Activated naive CD4-positive, alpha-beta T cell treated with anti-CD3 and anti-CD28 coated beads for 36 hours (primary cell): ENCODE measurements at places on chromosomes 12 and 14. TPM values are rescaled to one million over a fixed set of nuclear protein-coding genes. Genes with fewer than 3 reads are reported as not detected.

DNA sequence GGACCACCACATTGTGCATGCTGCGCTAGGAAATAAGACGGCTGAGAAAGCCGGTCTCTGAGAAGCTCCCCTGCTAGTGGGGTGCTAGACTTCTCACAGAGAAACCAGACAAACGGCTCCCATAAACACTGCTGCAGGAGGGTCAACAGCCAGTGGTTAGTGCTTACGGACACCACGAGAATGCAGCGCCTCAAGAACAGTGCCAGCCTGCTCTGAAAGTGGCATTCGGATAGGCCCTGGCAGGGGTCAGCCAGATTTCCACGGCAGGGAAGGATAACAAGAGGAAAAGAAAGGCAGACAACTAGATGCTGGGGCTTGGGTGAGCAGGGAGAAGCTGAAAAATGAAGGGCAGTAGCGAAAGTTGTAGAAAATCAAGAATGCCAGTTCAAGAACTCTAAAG lies 26.4 kb downstream of the PPTC7 start:
- no peak for DNase-seq

Gene ACOT6
- total RNA-seq = not detected

GRCh38 chr12:19298836-19299605 lies 140.3 kb upstream of the AEBP2 start:
- no peak for DNase-seq

DNA sequence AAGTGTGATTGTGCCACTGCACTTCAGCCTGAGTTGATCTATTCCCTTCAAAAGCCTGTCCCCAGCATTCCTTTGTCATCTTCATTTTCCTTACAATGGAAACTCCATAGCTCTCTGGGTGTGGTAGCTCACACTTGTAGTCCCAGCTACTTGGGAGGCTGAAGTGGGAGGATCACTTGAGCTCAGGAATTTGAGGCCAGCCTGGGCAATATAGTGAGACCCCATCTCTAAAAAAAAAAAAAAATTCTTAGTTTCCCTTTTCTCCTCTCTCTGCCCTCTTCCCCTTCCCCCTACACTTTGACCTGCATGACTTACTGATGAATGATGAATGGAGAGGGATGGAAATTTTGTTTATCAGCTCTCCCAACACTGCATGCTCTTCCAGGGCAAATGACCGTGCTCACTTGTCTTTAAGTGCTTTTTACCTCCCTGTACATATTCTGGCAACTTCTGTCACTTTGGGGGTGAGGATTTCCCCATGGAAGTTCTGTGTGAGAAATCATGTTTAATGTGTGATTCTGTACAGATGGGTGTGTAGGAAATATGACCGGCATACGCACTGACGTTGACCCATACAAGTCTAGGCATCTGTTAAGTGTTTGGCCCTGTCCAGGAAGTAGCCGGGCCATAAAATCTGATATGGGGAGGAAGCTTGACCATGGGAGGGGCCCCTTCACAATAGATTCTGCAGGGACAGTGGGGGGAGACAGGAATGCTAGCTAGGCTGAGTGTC lies 65.4 kb downstream of the ZFP36L1 start:
- no peak for DNase-seq

Gene DLK1
- total RNA-seq = not detected

DNA sequence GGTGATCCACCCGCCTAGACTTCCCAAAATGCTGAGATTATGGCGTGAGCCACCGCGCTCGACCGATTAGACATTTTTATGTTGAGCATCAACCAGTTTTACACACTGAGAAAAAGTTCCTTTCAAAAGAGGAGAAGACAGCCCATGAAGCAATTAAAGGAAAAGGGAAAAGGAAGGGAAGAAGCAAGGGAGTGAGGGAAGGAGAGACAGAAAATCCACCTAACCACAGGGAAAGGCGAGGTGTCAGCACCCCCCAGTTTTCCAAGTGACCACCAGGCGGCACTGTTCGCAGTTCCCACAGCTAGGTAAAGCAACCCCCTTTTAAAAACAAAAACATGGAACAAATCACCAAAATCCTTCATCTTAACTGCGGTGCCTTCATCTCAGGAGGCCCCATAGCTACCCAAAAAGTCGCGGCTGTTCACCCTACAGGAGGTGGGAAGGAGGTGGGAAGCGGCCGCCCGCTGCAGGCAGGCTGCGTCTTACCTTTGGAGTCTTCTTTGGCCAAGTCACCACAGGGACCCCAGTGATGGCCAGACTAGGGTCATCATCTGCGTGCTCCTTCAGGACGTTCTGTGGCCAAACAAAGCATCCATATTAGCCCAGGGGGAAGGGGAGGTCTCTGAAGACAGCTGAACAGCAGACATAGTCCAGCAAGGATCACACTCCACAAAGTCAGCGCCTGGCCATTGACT lies 86.6 kb downstream of the KDM2B start:
- peak; percentile 73 for DNase-seq

DNA sequence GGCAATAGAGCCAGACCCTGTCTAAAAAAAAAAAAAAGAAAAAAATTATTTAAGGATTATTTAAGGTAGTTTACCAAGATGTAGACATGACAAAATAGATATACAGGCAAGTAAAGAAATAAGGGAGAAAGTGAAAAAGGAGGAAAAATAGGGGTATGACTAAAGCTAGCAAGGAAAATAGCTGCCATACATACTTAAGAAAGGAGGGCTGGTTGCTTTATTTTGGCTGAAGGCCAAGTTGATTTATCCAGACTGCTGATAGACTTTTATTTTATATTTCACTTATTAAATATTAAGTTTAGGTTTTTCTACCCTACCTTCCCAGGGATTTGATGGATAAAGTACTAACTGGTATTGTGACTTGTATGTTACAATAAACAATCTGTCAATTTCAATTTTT lies 8.3 kb upstream of the AEBP2 start:
- no peak for DNase-seq

DNA sequence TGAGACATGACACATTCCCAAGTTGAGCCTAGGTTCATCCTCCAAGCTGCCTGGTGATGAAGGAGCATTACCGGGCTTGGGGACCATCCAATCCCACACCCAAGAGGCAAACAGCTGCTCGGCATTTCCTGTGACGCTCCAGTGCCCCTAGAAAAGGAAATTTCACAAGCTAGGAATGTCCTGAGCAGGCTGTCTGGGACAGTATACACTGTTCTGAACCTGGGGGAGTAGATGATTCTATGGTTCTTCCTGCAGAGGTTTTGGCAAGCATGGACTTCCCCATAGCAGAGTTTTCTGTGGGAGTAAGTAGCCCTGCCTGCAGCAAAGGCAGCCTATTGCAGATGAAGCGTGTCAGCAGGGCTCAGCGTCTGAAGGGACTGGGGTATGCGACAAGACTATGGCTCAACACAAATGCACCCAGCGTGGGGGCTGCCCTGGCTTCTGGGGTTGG lies 47.4 kb upstream of the SRSF5 start:
- DNase-seq = no peak

DNA sequence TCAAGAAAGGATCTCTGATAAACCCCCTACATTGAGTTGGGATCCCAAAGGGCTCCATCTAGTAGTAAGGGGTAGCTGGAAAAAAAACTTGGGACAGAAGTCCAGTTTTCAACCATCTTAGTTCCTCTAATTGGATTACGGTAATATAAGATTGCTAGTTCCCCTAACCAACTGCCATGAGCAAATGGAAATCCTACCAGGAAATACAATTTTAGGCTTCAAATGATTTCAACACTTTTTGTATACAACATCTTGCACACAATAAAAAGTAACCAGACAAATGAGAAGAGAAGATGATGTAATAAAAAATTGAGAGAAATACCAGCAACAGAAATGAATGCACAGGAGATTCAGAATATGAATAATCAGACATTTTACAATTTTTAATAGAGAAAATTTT lies 73.0 kb downstream of the TSHR start:
- no peak for DNase-seq

DNA sequence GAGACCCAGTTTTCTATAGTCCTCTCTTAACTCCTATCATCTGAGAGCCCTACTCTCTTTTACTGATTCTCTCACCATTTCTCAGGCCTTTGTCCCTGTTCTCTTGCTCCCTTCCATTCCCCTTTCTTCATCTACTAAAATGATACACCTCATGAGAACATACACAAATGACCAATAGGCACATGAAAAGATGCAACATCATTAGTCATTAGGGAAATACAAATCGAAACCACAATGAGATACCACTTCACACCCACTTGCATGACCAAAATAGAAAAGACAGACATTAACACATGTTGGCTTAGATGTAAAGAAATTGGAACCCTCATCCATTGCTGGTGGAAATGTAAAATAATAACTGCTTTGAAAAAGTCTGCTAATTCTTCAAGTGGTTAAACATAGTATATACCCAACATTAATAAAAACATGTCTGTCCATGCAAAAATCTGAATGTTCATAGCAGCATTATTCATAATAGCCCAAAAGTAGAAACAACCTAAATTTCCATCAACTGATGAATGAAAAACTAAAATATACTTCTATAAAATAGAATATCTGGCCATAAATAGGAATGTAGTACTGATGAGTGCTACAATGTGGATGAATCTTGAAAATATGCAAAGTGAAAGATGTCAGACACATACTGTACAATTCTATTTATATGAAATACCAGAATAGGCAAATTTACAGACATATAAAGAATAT lies 66.0 kb downstream of the DENND5B start:
- DNase-seq = no peak

- peak; percentile 12 for DNase-seq
Observed at GRCh38 chr14:94081386-94081820, 293 bp downstream of the IFI27L1 start.

Gene SERPINA3
- not detected for total RNA-seq

Gene APOLD1
- 0.88 TPM for total RNA-seq
